ENCODE measurements at places on chromosomes 1 and 21.

- DNase-seq: no peak
Measured at GRCh38 chr21:25515484-25516405, 91.5 kb downstream of the MRPL39 start.

DNA sequence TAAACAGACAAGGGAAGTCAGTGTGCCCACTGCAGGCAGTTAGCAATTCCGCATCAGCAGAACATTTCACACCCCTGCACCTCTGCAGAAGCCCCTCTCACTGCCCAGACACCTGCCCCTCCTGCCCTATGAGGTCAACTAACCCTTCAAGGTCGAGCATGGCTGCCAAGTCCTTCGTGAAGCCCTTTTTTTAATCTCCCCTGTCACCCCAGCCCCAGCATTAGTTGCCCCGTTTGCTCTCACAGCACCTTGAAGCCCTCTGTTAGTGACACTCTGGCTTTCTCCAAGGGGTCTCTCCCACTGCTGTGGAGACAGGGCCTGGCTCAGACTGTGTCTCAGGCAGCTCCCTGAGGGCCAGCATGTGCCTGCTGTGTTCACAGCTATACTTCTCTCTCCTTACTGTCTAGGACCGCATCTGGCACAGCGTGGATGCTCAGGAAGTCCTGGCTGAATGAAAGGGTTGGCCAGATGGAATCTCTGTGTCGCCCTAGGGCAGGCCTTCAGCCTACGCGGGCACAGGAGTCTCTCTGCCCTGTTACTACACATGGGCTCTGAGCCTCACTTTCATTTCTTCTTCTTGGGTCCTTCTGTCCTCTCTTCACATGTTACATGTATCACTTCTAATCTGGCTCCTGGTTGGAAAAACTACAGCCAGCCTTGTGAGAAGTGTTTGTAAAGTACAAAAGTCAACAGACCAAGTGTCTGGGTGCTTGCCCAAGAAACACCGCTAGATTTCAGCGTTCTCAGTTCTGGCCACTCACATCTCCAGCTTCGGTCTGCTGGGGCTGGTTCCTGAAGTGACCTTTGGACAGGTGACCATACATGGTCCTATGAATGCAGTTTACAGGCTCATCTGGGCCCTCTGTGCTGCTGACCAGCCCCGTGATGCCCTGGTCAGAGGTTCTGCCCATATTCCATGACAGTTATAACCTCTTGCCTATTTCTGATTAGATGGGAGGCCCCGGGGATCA is 19.7 kb downstream of the SLC2A1 start:
- DNase-seq: no peak

- DNase-seq: no peak
Measured at GRCh38 chr1:224534731-224535130, 81.4 kb upstream of the CNIH3 start.

GRCh38 chr1:193472838-193473398 is 286.5 kb upstream of the B3GALT2 start:
- no peak for DNase-seq

DNA sequence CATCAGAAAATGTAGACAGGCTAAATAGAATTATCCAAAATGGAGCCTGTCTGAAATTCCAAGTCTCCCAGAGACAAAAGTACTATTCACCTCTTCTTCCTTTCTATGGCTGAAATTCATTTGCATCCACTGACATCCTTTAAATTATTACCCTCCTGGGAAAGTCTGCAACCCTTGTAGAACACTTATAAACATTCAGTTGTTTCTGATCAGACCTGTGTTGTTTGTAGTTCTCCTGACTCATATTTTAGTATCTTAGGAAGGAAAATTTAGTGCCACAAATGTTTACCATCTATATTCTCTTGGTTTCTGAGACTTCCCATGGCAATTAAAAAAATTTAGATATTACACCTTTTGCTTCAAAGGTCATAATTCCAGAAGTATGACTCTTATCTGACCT is 69.6 kb upstream of the C1orf105 start:
- no peak for DNase-seq

GRCh38 chr1:24111996-24112779 is at the start of gene MYOM3:
MYOM3 (minus strand) TSS chr1:24112135; CDS start chr1:24108636, 3,499 bp downstream.
- peak; percentile 83 for DNase-seq

- DNase-seq: no peak
Measured at GRCh38 chr1:78673120-78673519, 23.5 kb downstream of the IFI44 start.
